ENCODE measurements at places on chromosomes 1 and 21.

DNA sequence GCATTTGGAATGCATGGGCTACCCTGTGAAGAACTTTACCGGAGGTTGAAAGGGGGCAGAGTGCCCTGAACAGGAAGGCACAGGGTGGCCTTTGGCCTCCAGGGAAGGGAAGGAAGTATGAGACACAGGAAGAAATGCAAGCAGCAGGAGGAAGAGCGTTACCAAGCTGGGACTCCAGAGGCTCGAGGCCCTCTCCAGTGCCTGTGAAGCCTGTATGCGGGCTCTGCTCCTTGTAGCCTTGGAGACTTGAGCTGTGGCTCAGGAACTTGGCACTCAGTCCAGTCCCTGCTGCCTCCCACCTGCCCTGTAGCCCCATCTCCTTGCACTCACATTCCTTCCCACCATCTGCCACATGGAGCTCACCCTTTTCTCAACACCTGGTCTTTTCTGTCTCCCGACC, 33.5 kb upstream of the RNF19B start:
- no peak overlapping the region for H3K4me3 ChIP-seq
- no peak for DNase-seq
- H3K4me1 ChIP-seq = no peaks in the 10 kb centered on the region

DNA sequence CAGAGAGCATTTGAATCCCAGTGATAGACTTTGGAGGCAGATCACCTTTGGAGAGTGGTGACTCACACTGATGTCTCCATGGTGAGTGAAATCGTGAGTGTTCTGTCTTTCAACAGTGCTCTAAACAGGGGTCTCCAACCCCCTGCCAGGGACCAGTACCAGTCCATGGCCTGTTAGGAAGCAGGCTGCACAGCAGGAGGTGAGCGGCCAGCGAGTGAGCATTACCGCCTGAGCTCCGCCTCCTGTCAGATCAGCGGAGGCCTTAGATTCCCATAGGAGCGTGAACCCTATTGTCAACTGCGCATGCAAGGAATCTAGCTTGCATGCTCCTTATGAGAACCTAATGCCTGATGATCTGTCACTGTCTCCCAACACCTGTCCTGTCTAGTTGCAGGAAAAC, 61.8 kb upstream of the B3GALNT2 start:
- peaks cover 7% of the 10 kb centered on the region for H3K4me1 ChIP-seq
- H3K27ac ChIP-seq = no peak overlapping the region
- H3K27me3 ChIP-seq = no peaks in the 10 kb centered on the region
- no peaks in the 10 kb centered on the region for H3K36me3 ChIP-seq

GRCh38 chr1:207145401-207146058, 41.5 kb downstream of the C4BPA start:
- no peaks in the 10 kb centered on the region for H3K27me3 ChIP-seq
- no peaks in the 10 kb centered on the region for H3K4me1 ChIP-seq
- no peak overlapping the region for H3K27ac ChIP-seq
- H3K4me3 ChIP-seq = no peak overlapping the region

GRCh38 chr1:30834253-30834652, 74.3 kb downstream of the SDC3 start:
- DNase-seq = no peak
- no peak overlapping the region for H3K4me3 ChIP-seq
- peaks cover 5% of the 10 kb centered on the region for H3K4me1 ChIP-seq
- no peak overlapping the region for H3K27ac ChIP-seq
